ENCODE measurements at places on chromosomes 3 and 15. TPM values are rescaled to one million over a fixed set of nuclear protein-coding genes. Genes with fewer than 3 reads are reported as not detected.

Gene TTLL13
- 0.44 TPM for polyA plus RNA-seq

Gene KNG1
- 0.07 TPM for polyA plus RNA-seq

Gene ECE2
- polyA plus RNA-seq = not detected

Gene FBXO40
- 2.9 TPM for polyA plus RNA-seq

Gene MEIS2
- 50.1 TPM for polyA plus RNA-seq

Gene DNASE1L3
- polyA plus RNA-seq = 2.3 TPM

Gene TP63
- 0.09 TPM for polyA plus RNA-seq

Gene PYGO1
- polyA plus RNA-seq = 0.81 TPM

Gene UACA
- polyA plus RNA-seq = 14.2 TPM

Gene RPL32
- polyA plus RNA-seq = 2,488 TPM

Gene RBPMS2
- 310 TPM for polyA plus RNA-seq

Gene RHCG
- polyA plus RNA-seq = 1.9 TPM

Gene TLR9
- polyA plus RNA-seq = not detected

- no peak for DNase-seq
These were observed 187.4 kb downstream of the OPA1 start for GRCh38 chr3:193780397-193780796.

- no peak for DNase-seq
These were observed 530.7 kb downstream of the ZIC1 start for GRCh38 chr3:147939839-147940238.

- no peak for DNase-seq
These were observed 410.3 kb downstream of the AGBL1 start for GRCh38 chr15:86489981-86490380.

DNA sequence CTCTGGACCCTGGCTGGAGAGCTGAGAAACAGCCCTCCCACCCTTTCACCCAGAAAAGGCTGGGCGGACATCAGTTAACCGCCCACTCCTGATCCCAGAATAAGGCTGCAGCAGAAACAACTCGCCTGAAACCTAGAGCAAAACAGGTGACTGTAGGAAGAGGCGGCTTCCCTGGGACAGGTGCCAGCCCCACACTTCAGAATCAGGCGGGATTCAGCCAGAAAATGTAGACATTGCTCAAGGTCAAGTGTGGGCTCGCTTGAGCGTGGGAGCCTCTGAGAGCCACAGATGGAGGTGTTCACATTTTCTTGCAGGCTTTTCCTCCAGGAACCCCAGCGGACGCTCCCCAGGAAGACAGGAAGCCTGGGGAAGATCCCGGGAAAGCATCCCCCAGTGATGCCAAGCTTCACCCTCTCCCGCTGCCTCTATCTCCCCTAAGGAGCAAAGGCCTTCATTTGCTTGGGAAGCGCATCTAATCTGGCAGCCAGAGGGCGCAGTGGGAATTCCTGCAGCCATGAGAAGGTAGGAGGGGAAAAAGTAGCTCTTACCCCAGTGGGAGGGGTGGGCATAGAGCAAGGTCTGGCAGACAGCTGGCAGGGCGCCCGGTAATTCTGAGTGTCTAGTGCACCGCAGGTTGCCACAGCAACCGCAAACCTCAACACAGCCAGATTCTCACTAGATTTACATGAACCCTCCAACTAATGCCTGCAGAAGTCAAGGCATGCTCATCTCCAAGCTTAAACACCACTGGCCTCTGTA, 77.7 kb downstream of the OCA2 start:
- DNase-seq = no peak

- DNase-seq = no peak
These were observed 2.0 kb upstream of the TRAT1 start for GRCh38 chr3:108820586-108820985.

- no peak for DNase-seq
These were observed 11.8 kb upstream of the PLA2G4E start for GRCh38 chr15:42032376-42033213.

DNA sequence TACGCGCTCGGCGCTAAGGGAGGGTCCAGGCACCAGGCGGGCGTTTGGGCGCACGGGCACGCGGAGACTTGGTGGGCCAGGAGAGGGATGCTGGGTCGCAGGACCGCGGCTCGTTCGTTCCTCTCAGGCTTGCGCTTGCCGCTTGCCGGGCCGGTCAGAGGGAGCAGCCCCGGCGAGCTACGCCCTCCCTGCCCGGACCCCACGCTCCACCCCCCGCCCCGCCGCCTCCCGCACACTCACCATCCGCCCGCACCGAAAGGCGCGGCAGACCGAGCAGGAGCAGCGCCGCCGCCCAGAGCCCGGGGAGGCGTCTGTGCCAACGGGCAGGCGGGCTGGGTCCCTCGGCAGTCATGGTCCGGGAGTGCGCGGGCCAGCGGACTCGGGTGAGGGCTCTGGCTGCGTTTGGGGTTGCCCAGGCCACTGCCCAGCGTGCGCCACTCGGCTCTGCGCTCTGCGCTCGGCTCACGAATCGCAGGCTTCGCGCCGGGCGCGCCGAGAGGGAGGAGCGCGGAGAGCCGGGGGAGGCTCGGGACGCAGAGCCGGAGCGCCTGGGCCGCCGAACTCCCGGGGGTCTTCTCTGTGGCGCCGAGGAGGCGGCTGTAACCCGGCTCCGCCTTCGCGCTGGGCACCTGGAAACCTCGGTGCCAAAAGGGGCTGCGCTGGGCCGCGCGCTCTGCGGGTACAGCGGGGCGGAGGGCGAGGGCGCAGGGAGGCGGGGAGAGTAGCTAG, at the start of gene SUSD5:
SUSD5 (minus strand) TSS at position 365 of the 729 bp plus-strand sequence; CDS start at position 352, 13 bp downstream.
- no peak for DNase-seq

GRCh38 chr15:91200101-91200754, 100.2 kb downstream of the SV2B start:
- DNase-seq = no peak

DNA sequence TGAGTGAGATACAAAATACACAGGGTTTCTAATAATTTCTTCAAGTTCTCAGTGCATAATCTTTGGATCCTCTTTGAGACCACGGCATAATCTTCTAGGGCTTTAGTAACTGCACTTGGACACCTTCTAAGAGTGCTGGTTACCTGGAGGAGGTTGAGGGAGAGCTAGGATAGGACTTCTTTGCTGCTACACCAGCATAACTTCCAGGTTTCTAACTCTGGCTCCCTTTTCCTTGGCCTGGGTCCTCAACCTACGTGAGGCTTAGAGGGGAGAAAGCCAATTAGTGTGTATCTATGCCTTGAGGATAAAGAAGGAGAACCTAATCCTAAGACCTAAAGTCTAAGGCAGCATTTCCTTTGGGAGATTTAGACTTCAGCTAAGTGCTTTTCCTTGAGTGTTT, 184.8 kb downstream of the LSAMP start:
- no peak for DNase-seq

GRCh38 chr15:77864211-77865105, 213.1 kb downstream of the TBC1D2B start:
- DNase-seq = no peak

- no peak for DNase-seq
These were observed 402.2 kb upstream of the CFAP20DC start for GRCh38 chr3:59451800-59452746.

DNA sequence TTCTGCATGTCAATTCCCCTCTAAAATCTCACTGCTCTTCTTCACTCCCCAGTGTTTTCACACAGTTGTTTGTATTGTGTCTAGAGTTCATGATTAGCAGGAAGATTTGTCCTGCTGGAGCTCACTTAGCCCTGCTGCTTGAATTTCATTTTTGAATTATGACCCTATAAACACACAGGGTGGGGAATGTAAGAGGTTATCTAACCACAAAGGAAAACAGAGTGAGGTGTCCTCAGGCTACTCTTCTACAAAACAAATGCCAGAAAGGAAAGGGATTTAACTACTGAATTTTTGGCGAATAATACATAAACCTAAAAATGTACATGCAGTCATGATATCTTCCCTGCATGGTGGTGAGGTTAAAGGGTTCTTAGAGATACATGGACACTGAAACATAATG, 215.1 kb upstream of the CNTN4 start:
- DNase-seq = no peak

DNA sequence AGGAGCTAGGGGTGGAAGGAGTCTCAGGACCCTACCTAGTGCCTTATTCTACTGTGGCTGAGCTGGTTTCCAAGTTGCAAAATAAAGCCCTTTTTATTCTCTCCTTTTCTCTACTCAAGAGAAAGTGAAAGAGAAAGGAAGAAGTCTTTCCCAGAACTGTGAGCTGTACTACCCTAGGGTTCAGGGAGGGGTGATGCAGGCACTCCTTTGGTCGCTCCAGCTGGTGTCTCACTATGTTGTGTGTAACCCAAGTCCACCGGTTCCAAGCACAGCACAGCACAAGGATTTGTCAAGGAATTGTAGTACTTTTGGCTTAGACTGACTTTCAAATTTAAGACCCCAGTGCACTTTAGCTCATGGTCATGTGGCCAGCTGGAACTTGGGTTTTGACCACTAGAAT, 1721.7 kb downstream of the OTOL1 start:
- DNase-seq = no peak

- DNase-seq = no peak
These were observed 31.5 kb downstream of the ABHD2 start for GRCh38 chr15:89119489-89120478.

GRCh38 chr3:40911928-40912327, 287.4 kb upstream of the CTNNB1 start:
- DNase-seq = no peak

GRCh38 chr15:71345186-71345585, 229.9 kb downstream of the THSD4 start:
- DNase-seq = no peak

GRCh38 chr15:91183596-91183995, 83.5 kb downstream of the SV2B start:
- DNase-seq = no peak

GRCh38 chr15:30038667-30039523, 43.9 kb upstream of the GOLGA8J start:
- no peak for DNase-seq

DNA sequence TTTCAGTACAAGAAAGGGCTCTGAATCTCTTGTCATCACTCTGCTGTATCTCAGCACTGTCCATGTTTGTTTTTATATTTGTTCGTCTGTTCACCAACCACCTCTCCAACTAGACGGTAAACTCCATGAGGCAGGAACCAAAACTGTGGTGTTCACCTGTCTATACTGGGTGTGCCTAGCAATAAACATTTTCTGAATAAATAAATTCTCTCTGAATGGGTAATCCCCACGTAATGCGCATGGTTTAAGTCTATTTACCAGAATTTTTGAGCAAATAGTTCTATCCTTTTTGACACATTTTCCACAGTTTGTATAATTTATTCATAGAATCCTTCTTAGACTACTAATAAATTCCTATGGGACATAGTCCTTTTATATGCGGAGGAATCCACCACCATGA, 400.6 kb upstream of the CFAP20DC start:
- DNase-seq = no peak
